Substantia nigra (tissue), 51 donors: ENCODE measurements at places on chromosomes 12 and 14.

- DNase-seq = no peak
These were observed 378.7 kb downstream of the PRKD1 start for GRCh38 chr14:29548948-29549370.

- no peak for DNase-seq
These were observed 108.9 kb downstream of the GPR135 start for GRCh38 chr14:59356312-59356711.

DNA sequence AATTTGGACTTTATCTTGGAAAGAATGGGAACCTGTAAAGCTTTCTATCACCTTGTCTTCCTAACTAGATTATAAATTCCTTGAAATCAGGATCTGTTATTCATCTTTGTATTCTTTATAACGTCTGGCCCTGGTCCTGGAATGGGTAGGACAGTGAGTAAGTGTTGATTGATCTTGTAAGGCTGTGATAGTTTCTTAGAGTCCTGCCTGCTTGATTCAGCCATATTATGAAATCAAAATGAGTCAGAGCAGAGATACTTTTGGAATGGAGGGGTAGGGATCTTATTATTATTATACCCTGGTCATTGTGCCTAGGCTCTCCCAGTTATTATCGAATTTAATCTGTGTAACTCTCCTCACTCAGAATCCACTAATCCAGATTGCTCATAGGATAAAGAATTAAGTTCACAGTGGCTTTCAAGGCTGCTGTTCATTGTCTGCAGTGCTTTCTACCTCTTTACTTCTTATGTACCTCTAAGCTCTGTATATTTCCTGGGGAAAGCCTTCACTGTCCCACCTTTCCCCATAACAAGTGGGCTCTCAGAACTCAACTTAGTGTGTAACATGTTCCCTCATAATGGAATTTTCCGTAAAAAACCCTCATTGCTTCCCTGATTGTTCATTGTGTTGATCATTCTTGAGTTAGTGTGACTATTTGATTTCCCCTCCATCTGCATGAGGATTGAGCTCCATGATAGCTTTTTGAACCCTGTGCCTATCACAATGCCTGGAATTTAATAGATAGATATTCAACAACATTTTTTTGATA lies 93.3 kb downstream of the DAAM1 start:
- no peak for DNase-seq

GRCh38 chr12:55724940-55725309 lies 3.9 kb downstream of the CD63 start:
- DNase-seq = no peak

DNA sequence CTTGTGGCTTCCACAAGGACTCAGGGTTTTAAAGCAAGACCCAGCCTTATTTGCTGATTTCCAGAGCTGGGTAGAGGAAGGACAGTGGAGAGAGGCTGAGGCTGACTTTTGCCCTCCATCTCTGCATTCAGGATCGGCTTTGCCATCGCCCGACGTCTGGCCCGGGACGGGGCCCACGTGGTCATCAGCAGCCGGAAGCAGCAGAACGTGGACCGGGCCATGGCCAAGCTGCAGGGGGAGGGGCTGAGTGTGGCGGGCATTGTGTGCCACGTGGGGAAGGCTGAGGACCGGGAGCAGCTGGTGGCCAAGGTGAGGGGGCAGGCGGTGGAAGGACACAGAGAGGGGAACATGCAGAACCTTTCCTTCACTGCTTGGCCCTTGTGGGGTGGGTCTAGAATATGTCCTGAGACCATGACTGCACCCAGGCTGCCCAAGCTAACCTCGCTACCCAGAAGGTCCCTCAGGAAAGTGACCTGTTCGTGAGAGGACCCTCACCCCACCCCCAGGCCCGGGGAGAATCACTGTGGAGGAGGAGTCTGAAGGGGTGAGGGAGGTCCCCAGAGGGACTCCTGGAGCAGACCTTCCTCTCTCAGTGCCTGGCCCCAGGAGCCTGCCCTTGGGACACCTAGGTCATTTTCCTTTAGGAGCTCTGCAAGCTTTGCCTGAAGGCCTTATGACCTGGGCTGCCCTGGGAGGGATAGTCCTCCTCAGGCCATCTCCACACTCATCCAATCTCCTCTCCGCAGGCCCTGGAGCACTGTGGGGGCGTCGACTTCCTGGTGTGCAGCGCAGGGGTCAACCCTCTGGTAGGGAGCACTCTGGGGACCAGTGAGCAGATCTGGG lies 3.1 kb downstream of the DHRS2 start:
- DNase-seq = no peak

- DNase-seq = no peak
These were observed 124.3 kb downstream of the AACS start for GRCh38 chr12:125189502-125189901.

DNA sequence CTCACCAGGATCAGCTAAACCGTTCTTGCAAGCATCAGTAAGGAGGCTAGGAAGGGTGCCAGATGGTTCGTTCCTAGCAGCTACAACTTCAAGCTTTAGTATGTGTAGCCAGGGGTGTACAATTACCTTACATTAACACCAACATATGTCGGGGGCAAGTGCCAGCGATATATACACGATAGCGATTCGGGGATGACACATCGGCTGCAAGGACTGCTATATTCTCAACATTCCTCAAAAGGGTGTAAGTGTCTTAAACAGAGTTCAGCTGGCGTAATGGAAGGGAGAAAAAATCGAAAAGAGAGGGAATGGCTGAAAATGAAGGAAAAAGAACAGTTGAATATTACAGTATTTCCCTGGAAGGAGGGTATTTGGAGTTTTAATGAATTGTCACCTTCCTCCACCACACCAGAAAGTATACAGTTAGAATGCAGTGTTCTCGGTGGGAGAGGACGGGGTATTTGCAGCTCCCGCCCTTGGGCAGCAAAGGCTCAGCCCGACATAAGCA lies 545 bp downstream of the LIMA1 start:
- no peak for DNase-seq

- no peak for DNase-seq
These were observed 19.3 kb downstream of the CPNE8 start for GRCh38 chr12:38886064-38886463.

- DNase-seq = no peak
These were observed 86.7 kb upstream of the PWP1 start for GRCh38 chr12:107598906-107599305.

DNA sequence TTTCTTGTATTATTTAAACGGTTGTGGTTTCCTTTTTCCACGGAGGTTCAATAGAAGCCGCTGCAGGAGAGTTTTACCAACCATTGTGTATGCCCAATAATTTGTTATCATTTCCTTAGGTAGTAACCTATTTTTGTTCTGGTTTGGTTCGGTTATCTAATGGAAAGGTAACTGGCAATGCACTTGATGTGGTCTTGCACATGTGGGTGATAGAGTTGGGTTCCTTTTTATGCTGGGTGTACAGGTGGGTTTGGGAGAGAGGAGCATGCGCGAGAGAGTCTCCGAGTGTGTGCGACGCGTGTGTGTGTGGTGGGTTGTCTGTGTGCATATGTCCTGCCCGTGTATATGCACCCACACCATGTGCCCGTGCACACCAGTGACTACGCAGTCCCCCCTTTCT lies 102.7 kb upstream of the FKBP4 start:
- no peak for DNase-seq

DNA sequence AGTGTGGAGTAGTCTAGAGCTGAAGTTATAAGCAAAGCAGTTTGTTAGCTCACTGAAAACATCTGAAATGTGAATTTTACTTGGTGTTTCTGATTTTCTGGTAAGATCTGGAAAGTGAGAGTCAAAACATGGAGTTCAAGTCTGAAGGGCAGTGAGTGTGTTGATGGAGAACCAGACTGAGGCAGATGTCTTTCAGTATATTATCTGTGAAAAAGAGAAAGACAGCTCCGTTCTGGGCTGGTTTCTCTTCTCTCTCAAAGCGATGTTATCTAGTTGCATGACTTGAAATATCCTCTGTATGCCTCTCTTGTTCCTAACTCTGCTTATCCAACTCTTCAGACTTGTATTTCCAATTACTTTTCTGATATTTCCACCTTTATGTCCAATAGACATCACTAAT lies 381.9 kb upstream of the RGS6 start:
- no peak for DNase-seq

- no peak for DNase-seq
These were observed 560 bp downstream of the LGALS3 start for GRCh38 chr14:55129428-55130195.

- DNase-seq = no peak
These were observed 62.8 kb upstream of the FOXN3 start for GRCh38 chr14:89479802-89480201.

- no peak for DNase-seq
These were observed 485.9 kb downstream of the APAF1 start for GRCh38 chr12:99130808-99131553.

GRCh38 chr14:35949920-35950513 lies 123.9 kb downstream of the BRMS1L start:
- DNase-seq = no peak

DNA sequence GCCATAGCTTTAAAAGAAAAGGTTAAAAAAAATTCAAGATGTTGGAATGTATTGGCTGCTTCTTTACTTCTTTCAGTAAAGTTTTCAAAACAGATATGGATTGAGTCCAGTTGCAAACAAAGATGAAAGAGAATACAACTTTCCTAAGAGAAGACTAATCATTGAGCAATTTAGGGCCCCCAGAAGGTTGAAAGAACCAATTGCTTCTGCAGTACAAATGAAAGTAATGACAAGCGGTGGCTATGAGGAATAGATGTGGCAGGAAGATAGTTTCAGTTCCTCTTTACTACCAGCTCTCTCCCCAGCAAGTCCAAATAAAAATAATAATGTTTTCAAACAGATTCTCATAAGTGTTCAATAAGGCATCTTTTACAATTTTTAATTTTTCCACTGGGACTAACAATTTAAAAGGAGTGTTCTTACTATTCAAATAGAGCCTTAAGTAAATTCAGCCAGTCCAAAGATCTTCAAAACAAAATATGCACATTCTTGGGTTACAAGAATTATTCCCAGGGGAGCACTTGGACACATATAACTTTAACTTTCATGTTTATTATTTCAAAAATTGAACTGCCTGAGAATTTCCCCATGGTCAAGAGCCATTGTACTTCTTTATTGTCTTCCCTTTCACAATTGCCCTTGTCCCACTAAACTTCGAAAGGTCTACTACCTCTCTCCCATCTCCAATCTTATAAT lies 62.3 kb upstream of the PPP1R12A start:
- DNase-seq = no peak

GRCh38 chr12:17060260-17060659 lies 454.3 kb upstream of the LMO3 start:
- DNase-seq = no peak

DNA sequence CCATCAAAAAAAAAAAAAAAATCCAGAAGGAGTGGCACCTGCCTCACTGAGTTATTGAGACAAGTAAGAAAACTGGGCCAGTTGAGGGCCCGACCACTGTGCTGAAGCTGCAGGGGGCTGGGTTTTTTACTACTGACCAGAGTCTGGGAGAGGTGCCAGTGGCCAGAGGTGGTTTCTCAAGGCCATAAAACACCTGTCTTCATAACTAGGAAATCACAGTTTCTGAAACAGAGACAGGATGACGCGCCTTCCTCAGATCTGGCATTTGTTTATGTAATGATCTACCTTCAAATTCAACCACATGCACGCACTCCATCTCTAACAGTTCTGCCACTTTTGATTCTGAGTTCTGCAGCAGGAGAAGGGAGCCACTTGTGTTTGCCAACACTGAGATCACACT lies 12.7 kb downstream of the TSPAN11 start:
- DNase-seq = no peak

DNA sequence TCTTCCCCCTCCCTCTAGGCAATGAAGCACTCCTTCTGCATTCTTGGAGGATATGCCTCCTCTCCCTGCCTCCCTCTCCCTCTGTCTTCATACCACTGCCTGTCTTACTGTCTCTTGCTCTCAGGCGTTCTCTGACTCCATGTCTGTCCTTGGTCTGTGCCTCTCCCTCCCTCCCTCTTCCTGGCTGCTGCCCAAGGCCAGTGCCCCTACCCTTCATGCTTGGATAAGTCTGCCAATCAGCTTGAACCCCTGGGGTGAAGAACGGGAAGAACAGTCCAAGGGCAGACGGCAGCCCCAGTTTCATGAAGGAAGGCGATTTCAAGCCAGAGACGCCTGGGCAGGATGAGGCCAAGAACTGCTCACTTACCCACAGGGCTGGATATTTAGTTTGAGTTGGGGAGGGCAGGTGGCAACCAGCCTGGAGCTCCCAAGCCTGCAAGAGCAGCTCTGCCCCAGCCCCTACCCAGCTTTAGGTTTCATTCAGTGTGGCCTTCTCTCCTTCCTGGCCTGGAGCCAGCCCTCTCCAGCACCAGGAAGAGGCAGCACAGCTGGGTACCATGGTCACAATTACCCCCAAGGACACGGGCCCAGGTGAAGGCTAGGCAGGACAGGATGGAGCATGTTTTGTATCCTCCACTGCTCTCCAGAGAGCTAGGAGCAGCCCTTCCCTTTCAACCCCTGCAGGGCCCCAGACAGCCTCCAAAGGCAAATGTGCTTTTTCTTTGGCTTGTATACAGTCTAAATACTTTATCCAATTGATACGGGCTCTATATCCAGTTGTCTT lies 35.8 kb upstream of the LTBP2 start:
- DNase-seq = no peak

DNA sequence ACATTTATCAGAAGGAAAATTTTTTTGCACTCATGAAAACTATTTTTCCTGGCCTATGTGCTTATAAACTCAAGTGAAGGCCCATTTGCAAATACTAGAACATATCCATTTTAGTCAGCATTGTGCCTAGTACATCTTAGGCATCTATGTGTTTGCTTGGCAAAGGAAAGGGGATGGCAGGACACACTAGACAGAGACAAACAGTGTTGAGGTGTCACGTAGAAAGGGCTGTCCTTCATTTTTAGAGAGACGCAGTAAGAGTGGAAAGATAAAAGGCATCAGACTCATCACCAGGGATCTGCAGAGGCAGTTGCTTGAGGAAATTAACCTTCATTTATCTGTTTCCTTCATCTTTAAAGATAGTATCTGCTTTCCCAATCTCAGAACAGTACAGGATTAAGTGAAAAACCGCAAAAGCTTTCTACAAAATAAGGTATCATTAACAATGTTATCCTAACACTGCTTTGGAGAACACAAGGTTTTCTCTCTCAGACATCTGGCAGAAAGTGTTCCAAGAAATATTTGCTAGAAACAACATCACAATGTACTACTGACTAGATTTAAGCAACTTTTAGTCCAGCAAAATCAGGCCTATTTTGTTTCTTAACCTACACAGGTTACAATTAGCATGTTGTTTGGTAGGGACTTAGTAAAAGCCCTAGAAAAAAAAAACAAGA lies 2.0 kb downstream of the YBX3 start:
- DNase-seq = no peak

DNA sequence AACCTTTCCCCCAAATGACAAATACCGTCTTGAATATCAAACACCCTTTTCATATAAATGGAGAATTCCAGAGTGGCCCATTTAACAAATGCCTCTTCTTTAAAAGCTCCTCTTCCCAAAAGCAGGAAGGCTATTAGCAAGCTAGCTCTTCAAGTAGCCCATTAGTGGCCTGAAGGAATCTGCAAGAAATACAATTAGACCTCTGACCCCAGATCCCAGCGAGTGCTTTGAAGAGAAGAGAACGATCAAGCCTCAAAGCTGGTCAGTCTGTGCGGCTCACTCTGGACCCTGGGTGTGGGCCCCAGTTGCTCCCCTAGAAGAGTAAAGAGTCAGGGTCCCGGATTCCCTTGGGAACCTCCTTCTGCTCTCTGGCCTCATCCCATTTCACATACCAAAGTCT lies 325.6 kb downstream of the NUAK1 start:
- no peak for DNase-seq
